Activated CD8-positive, alpha-beta memory T cell treated with anti-CD3 and anti-CD28 coated beads for 48 hours (primary cell): ENCODE measurements at places on chromosomes 5 and 9.

- DNase-seq: no peak
Observed at GRCh38 chr5:170522211-170523141, 18.7 kb downstream of the KCNIP1 start.

DNA sequence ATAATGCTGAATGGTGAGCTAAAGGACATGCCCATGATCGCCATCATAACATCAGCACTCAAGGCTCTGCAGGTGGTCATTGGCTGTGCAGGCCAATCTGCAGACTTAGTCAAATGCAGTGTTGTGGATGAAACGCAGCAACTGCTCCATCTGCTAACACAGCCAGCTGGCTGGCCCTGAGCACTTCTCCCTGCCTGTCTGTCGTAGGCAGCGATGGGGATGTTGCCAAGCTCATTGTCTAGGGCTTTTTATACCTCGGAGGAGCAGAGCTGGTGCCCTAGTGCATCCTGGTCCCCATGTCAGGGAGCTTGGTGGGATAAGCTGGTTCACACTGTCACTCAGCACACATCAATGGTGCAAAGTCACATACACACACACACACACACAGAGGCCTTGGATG lies 189.4 kb downstream of the TENT4A start:
- DNase-seq: no peak

DNA sequence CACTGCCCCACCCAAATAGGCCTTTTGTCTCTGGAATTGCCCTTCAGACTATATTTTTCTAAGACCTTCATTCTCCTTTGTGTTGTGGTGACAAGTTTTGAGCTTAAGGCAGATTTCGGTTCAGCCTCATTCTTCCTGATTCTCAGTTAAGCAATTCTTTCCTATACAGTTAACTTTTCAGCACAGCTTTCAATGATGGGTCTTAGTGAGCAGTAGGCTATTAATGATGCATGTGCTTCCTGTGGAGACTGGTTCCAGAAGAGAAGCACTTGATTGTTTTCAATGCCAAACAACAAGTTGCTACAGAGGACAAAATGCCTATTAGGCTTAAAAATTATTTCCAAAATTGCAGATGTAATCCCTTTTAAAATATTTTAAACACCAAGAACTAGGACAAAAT lies 47.7 kb upstream of the TLX3 start:
- DNase-seq: no peak

GRCh38 chr9:4144869-4145268 lies 155.0 kb downstream of the GLIS3 start:
- no peak for DNase-seq

GRCh38 chr5:8347984-8348383 lies 479.0 kb downstream of the MTRR start:
- DNase-seq: no peak

- DNase-seq: no peak
Observed at GRCh38 chr5:68033961-68034571, 181.5 kb upstream of the PIK3R1 start.

DNA sequence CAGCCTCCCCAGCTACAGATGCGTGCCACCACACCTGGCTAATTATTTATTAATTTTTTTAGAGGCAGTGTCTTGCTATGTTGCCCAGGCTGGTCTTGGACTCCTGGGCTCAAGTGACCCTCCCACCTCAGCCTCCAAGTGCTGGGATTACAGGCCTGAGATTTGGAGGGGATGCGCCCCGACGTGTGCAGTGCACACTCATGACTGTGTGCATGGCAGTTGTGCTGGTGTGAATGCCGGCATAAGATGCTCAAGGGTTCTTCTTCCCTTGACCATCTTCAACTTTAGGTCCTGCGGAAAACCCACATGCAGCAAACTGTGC lies 3.5 kb upstream of the SLC34A1 start:
- no peak for DNase-seq

DNA sequence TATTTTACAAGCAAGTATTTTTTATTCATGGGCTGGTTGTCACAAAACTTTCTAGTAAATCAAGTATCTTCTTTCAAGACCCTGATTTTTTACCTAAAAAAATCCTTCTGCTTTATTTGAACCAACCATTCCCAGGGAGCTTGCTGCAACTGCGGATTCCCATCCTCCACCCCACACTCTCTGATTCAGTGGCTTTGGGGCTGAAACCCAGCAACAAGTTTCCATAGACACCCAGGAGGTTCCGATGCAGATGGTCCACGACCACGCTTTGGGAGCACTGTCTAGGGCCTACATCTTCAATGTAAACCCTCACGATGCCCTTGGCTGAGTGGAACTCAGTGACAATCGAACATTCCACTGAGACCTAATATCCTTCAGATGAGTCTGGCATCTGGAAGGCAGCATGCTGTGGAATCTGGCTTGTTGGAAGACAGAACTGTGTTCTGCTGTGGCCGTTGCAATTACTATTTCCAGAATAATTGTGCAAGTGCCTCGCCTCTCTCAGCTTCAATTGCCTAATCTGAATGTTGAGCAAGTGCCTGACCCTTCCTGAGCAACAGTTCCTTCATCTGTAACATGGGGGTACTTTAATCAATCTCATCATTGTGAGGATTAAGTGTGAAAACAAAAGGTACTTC lies 105.1 kb downstream of the INSYN2B start:
- DNase-seq: no peak

- DNase-seq: no peak
Observed at GRCh38 chr9:97382099-97382718, 29.7 kb upstream of the TDRD7 start.

GRCh38 chr9:90287567-90288274 lies 354.9 kb downstream of the DIRAS2 start:
- DNase-seq: no peak

GRCh38 chr5:2272039-2272438 lies 389.3 kb upstream of the IRX4 start:
- DNase-seq: no peak

DNA sequence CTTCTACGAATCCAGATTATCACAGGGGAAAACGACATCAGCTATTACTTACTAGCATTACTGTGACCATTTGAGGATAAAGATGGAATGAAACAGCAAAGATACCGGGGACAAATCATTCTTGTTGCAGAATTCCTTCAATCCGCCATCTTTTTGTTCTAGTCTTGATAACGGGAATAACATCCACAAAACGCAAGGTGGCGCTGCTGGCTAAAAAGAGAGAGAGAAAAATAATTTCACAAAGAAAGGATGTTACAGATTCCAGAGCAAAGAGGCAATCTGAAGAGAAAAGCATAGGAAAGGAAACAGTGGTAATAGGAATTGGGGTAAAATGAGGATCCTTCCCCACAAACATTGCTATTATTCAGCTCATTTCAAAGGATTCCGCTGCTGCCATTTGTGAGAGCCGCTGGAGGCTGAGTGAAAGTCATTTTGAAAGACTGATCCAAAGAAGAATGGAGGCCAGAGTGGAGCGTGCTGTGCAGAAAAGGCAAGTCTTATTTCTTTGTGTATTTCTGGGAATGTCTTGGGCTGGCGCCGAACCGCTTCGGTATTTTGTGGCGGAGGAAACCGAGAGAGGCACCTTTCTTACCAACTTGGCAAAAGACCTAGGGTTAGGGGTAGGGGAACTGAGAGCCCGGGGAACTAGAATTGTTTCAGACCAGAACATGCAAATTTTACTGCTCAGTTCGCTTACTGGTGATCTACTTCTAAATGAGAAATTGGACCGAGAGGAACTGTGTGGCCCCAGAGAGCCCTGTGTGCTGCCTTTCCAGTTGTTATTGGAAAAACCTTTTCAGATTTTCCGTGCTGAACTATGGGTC lies at the start of gene PCDHB7:
Gene PCDHB7, plus strand, starts transcription at position 264 of the 824 bp plus-strand sequence. Its CDS starts 192 bp downstream, at position 456.
- DNase-seq: no peak

GRCh38 chr5:112583166-112583565 lies 154.5 kb upstream of the APC start:
- no peak for DNase-seq

DNA sequence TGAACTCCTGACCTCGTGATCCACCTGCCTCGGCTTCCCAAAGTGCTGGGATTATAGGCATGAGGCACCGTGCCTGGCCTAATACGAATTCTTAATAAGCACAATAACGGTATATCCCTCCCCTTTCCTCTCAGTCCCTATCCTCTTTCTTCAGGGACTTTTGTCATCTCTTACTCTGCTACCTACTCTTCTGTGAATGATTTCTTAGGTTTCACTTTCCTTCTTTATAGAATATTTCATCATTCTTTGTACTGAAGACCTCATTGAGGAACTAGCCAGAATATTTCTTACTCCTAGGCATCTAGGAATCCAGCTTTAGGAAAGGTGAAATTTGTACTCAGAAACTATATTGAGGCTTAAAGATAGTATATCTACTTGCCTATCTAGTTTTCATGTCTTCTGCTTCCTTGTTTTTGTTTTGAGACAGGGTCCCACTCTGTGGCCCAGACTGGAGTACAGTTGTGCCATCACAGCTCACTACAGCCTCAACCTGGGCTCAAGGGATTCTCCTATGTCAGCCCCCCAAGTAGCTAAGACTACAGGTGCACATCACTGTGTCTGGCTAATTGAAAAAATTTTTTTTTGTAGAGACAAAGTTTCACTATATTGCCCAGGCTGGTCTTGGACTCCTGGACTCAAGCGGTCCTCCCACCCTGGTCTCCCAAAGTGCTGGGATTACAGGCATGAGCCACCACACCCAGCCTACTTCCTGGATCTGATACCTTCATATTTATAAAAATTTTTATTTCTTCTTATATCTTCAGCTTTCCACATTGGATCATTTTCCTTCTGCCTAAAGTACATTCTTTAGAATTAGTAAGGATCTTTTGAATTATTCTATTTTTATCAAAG lies 69.7 kb downstream of the GPBP1 start:
- DNase-seq: no peak

DNA sequence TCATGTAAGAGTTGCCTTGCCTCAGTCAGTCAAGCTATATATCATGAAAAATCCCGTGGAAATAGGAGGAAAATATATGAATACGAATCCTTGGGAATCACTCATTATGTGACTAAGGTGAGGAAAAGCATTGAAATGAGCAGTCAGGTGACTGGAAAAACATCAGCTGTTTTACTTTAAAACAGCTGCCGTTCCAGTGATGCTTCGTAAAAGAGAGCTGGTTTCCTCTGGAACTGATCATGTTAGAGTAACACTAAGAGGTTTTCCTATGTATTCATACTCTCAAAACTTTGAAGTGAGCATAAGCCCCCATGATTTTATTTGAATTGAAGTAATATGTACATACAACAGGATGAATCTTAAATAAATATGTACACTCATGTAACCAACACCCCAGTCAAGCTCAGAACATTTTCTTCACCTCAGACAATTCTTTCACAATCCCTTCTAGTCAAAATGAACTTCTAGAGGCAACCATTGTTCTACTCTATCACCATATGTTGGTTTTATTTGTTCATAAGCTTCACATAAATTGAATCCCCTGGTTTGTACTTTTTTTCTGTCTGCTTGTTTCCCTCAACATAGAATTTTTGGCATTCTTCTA lies 107.7 kb downstream of the SLC25A46 start:
- DNase-seq: no peak

- DNase-seq: no peak
Observed at GRCh38 chr9:82880336-82881050, 182.4 kb downstream of the RASEF start.

- no peak for DNase-seq
Observed at GRCh38 chr9:7146582-7146981, 388.8 kb downstream of the KDM4C start.

GRCh38 chr5:52708463-52708862 lies 79.3 kb upstream of the ITGA1 start:
- DNase-seq: no peak

DNA sequence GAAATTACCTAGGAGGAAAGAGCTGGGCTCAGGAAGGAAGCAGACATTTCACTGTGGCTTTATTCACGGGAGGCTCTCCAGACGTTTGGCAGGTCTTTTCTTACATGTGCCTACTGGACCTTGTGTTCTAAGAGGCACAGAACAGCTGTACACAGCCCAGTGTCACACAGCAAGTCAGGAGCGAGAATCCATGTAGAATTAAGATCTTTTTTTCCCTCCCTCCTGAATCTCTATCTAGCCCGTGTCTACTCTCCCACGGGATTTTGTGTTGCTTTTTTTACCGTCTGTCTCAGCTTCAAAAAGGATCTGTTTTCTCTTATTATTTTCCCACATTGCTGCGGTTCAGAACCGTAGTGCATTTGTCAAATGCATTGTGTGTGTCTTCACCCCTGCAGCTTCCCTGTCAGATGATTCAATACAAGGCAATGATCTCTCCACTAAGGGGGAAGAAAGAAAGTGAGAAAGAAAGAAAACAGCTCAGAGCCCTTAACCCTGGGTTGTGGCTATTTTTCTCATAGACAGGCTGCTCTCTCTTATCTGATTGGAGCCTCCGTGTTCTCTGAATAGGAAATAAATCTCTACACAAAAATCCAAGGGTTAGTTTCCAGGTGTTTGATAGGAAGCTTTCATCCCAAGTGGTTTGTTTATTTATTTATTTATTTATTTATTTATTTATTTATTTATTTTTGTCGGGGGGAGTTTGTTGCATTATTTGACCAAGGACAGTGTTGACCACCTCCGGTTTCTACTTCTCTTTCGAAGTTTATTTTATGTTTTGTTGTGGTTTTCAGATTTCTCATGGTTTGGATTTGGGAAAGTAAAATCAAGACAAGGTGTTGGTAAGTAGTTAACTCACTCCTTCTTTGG lies 191.0 kb downstream of the NTRK2 start:
- no peak for DNase-seq

DNA sequence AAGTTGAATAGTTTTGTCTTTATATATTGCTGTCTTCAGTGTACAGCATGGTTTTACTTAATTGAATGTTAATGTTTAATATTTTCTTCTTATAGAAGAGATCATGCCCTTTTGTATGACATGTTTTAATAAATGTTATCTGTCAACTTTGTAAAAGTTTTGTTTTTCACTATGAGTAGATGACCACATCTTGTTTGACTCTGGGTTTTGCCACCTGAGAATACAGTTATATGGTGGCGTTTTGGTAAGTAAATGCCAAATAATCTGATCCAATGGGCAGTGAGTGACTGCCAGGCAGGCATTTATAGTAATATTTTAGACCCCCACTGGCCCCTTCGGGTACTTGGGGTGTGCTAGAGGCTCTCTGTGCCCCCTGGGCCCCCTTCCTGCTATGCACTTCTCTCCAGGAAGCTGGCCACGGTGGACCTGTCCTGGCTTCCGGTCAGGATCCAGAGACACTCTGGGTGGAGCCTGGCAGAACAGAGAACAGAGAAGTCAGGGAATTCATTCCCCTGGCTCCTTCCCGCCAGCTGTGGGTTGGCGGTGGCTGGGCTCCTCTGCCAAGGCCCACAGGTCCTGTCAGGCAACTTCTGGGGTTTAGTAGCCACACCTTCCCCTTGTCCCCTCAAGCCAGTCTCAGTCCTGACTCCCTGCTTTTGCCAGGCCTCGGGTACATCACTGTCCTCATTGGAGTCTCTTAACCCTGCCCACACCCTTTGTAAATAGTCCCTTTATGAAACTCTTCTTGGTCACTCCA lies 22.2 kb upstream of the ZBTB34 start:
- no peak for DNase-seq

GRCh38 chr5:88677943-88678769 lies 204.8 kb downstream of the MEF2C start:
- DNase-seq: no peak

- no peak for DNase-seq
Observed at GRCh38 chr5:140321796-140322195, 18.9 kb upstream of the PFDN1 start.

DNA sequence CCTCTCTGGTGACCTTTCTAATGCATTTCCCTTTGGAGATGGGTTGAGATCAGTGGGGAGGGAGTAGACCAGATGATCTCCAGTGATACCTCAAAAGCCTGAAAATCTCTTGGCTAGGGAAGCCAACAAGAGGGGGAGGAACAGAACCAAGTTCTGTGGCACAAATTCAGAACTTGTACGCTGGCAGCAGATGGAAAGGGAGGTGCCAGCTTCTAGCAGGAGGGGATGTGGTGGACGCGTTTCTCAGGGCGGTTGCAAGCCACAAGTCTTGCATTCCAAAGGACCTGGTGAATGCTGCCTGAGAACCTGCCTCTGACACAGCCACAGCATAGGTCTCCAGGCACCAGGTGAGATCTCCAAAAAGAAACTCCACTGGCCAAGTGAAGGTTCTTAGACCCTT lies 13.4 kb downstream of the SLIT3 start:
- no peak for DNase-seq
